ENCODE measurements at places on chromosomes 5 and 9. TPM values are rescaled to one million over a fixed set of nuclear protein-coding genes. Genes with fewer than 3 reads are reported as not detected.

GRIN3A gene
- not detected for total RNA-seq

BOD1 gene
- total RNA-seq = 56.4 TPM

MARVELD2 gene
- 0.71 TPM for total RNA-seq

NAA35 gene
- total RNA-seq = 12.7 TPM

SELENOP gene
- total RNA-seq = 62.8 TPM

C5orf63 gene
- total RNA-seq = 2.6 TPM

ZNF883 gene
- total RNA-seq = 3.7 TPM

ERCC6L2 gene
- total RNA-seq = 45.5 TPM

SPOCK1 gene
- 14.9 TPM for total RNA-seq

BHMT gene
- total RNA-seq = not detected

Measured in myometrial cell (primary cell).